ENCODE measurements at places on chromosomes 11 and 22. TPM values are rescaled to one million over a fixed set of nuclear protein-coding genes. Genes with fewer than 3 reads are reported as not detected.

TRIM6 gene
- total RNA-seq: 2.2 TPM

ST14 gene
- 1.2 TPM for total RNA-seq

PPME1 gene
- total RNA-seq: 36.7 TPM

DNA sequence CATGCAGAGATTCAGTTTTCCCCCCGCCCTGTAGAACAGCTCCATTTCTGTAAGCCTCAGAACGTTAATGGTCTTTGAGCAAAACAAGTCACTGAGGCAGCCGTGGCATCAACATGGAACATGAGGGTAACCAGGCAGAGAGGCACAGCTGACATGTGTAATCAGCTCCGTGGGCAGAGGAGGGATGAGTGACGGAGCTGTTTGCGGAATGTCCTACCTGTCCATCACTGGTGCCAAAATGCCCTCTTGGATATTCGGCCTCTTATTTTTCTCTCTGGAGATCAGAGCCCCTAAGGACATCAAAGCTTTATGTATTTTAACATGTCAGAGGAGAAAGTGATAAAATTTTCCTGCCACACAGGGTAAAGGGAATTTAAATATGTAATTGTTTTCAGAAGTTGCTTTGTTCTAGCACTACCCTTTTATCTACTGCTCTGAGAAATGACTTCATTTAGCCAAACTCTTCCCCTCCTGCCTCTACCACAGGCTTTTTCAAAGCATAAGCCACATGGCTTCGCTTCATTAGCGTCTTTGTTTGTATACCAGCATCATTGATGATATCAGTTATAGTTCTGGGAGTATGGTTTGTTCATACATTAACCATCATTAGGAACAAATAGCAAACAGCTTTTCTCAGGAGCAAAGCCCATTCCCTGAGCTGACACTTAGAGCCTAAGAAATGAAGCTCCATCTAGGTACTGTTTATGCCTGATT lies 32.9 kb downstream of the C11orf71 start:
- DNase-seq: no peak

- no peak for DNase-seq
These were observed 49.5 kb downstream of the PRR5L start for GRCh38 chr11:36345535-36346141.

DNA sequence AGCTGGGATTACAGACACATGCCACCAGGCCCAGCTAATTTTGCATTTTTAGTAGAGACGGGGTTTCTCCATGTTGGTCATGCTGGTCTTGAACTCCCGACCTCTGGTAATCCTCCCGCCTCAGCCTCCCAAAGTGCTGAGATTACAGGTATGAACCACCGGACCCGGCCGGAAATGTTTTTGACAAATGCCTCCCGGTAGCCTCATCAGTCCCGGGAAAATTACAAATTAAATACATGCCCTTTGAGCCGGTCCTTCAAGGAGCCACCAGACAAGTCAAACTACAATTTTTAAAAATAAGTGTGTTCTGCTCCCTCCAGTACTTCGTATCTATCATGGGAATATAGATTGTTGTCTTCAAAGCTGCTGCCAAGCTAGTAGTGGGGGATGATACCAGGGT lies 17.5 kb downstream of the WBP2NL start:
- DNase-seq: no peak

- no peak for DNase-seq
These were observed 229.7 kb upstream of the LARGE1 start for GRCh38 chr22:34150023-34150422.

DNA sequence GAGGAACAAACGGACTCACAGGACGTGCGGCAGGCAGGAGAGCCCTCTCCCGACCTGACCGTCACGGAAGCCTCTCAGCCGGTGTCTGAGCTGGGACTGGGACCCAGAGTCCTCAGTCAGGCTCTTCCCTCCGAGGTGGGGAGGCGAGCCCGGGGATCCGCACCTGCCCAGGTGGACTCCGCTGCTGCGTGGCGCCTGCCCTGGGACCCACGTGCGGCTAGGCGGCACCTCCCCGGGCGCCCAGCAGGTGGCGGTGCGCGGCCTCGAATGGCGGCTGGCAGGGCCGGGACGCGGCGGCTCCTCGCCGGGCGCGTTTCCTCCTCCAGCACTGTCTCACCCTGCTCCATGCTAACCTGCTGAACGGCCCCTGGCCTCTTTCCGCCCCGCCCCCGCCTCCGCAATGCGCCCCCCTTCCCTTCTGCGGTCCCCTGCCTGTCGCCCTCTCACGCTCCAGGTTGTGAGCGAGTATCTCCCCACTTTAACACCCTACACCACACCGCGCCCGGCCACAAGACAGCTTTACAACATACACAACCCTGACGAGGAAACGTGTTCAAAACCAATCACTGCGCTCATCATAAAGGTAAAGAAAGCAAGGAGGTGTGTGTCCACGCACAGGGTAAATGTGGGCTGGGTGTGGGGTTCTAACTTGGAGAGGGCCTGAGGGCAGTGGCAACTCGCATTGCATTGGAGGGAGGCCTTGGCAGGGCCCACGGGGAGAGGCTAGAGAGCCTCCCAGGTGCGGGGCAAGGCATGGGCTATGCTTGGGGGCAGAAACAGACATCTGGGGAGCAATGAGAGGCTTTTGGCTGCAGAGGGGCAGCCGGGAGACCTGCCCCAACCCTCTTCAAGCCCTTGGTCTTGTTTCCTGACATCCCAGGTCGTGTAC lies 25.9 kb upstream of the ATXN10 start:
- peak; percentile 91 for DNase-seq
